ENCODE measurements at places on chromosomes 3 and 15. TPM values are rescaled to one million over a fixed set of nuclear protein-coding genes. Genes with fewer than 3 reads are reported as not detected.

DNA sequence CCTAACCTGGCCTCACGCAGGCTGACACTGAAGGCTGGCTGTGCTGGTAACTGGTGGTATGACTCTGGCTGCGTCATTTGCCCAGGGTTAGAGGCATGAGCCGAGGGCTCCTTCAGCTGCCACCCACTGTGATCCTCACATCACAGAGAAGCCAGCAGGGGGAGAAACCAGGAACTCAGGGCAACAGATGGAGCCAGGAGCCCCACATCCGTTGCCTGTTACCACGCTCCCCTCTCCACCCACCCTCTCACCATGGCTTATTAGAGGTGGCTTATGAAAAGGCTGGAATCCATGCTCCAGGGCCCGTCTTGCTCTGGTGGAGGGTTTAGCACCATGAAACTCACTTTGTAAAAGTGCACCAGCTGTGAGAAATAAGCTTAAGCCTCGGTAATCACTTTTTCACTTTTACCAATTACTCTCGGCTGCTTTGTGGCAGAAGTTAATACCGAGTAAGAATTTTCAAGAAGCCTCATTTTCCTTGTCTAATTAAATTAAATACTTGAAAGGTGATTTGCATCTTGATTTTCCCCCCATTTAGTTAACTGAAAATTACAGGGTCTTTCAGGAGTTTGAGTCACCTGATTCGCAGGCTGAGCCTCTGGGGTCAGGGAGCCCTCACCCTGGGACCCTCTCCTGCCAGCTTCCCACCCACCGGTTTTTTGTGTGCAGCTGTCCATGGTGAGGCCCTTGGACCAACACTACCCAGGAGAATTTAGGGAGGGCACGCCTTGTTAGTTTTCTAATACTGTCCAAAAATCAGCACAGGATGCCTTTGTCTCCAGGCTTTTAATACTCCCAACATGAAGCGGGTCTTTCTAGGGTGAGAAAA is 60.9 kb downstream of the ASB7 start:
- no peak overlapping the region for H3K27ac ChIP-seq
- H3K36me3 ChIP-seq, result no peaks in the 10 kb centered on the region
- no peaks in the 10 kb centered on the region for H3K4me1 ChIP-seq
- no peak overlapping the region for H3K4me3 ChIP-seq
- no peaks in the 10 kb centered on the region for H3K27me3 ChIP-seq

DNA sequence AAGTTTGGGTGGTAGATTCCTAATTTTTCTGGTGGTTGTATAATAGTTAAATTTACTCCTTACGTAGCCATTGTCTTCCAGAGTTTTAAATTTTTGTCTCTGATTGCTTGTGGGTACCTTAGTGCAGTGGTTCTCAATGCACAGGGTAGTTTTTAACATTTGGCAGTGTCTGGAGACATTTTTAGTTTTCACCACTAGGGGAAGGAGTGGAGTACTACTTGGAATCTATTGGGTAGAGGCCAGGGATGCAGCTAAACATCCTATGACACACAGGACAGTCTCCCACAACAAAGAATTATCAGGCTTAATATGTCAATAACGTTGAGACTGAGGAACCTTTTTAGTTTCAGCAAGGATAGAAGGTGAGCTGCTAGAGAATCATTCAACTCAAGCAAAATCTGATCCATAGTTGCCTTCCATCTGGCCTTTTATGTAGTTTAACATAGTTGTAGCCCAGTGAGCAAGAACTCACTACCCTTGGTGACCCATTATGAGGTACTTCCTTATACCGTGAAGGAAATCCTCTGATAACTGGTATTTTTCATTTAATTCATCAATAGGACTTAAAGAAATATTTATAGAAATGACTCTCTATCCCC is 8.6 kb upstream of the STX19 start:
- no peaks in the 10 kb centered on the region for H3K4me1 ChIP-seq
- H3K36me3 ChIP-seq, result no peaks in the 10 kb centered on the region

- H3K27me3 ChIP-seq, result no peaks in the 10 kb centered on the region
- no peak for DNase-seq
- H3K27ac ChIP-seq, result no peak overlapping the region
- no peaks in the 10 kb centered on the region for H3K4me1 ChIP-seq
These were observed 223.6 kb upstream of the PDZRN3 start for GRCh38 chr3:73848173-73848906.

ZDHHC23 gene
- 3.3 TPM for total RNA-seq

Data from GM12878 (cell line).